Calu3 (cell line): ENCODE measurements at places on chromosomes 2 and 18. TPM values are rescaled to one million over a fixed set of nuclear protein-coding genes. Genes with fewer than 3 reads are reported as not detected.
A peak's percentile ranks its signal among the peaks of the same experiment; 100 is the strongest.

DNA sequence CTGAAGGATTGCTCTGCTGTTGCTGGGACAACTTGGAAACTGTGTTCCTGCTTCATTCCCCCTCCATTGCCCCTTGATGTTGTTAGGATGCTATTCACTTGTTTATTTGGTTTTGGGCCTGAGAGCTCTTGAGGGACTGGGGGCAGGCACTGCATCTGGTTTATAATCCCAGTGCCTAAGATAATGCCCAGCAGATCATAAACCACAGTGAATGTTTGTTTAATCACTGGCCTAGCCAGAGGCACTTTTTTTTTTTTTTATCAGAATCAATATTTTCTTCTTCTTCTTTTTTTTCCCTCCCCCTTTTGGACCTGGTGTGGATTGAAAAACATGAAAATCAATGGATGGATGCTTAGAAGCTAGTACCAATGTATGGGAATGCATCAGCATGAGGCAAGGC is 38.1 kb downstream of the KCNS3 start:
- H3K4me1 ChIP-seq: no peaks in the 10 kb centered on the region
- no peak overlapping the region for H3K4me3 ChIP-seq
- no peaks in the 10 kb centered on the region for H3K36me3 ChIP-seq
- H3K27ac ChIP-seq: no peak overlapping the region

DNA sequence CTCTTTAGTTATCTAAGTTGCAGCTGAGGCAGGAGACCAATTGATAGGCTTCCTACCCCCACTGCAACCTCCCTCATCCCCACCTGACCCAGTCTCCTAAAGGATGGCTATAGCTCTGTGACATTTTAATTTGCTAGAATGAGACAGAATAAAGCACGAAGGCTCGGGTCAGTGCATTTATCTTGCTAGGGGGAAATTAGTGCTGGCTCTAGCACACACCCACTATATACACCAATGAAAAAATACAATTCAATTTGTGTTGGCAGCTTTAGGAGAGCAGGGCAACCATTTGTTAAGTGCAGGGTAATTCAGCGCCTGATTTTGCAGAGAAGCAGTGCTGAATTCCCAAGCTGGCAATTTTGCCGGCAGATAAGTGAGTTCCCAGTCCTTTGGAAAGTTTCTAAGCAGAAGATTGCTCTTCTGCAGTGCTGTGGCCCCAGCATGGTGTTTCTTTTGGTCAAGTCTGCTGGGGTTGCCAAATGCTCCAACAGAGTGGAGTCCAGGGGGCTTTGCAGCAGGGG is 346.0 kb downstream of the ALK start:
- no peaks in the 10 kb centered on the region for H3K4me1 ChIP-seq
- H3K4me3 ChIP-seq: no peak overlapping the region
- H3K36me3 ChIP-seq: no peaks in the 10 kb centered on the region

DNA sequence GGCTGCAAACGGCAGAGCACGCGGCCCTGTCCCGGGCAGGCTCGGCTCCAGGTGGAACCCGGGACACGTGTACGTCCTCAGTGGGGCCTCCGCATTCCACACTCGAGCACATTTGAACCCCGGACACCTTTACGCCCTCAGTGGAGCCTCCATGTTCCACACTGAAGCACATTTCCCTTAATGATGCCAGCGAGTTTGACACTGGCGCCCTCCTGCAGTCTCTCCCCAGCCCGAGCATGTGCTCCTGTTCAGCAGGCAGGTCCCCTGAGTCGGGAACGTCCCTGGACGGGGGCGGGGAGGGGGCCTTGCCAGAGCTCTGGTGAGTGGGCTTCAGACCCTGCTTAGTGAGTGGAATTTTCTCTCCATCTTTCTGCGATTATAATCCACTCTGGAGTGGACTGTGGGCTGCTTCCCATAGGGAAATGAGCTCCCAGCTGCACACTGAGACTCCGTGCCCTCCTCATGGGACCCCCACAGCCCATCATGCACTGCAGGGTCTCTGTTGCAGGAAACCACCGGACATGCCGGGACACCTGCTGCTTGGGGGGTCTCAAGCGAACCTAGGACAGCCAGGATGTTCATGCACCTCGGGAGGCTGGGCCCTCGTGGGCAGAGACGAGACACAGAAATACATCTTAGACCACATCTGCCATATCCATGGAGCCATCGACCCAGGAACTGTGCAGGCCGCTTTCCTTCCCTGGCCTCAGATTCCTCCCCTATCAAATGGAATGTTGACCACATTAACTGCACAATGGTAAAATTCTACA is 70.3 kb upstream of the SNTG2 start:
- no peaks in the 10 kb centered on the region for H3K4me1 ChIP-seq
- H3K36me3 ChIP-seq: no peaks in the 10 kb centered on the region
- no peak for DNase-seq
- no peak overlapping the region for H3K27ac ChIP-seq
- H3K27me3 ChIP-seq: no peaks in the 10 kb centered on the region
- no peak overlapping the region for H3K4me3 ChIP-seq

- H3K27ac ChIP-seq: no peak overlapping the region
- peaks cover 7% of the 10 kb centered on the region for H3K4me1 ChIP-seq
- H3K36me3 ChIP-seq: no peaks in the 10 kb centered on the region
- DNase-seq: no peak
Measured at GRCh38 chr2:169139145-169139544, 69.8 kb downstream of the DHRS9 start.

DNA sequence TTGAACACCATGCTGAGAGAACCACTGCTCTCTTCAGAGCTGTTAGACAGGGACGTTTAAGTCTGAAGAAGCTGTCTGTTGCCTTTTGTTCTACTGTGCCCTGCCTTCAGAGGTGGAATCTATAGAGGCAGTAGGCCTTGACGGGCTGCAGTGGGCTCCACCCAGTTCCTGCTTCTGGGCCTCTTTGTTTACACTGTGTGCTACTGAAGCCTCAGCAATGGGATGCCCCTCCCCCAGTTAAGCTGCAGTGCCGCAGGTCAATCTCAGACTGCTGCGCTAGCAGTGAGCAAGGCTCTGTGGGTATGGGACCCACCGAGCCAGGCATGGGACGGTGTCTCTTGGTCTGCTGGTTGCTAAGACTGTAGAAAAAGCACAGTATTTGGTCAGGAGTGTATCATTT is 162.3 kb upstream of the NXPH2 start:
- no peaks in the 10 kb centered on the region for H3K36me3 ChIP-seq
- H3K27me3 ChIP-seq: no peaks in the 10 kb centered on the region
- H3K4me1 ChIP-seq: no peaks in the 10 kb centered on the region

CD8B gene
- not detected in 2 replicates for total RNA-seq

- DNase-seq: no peak
- H3K27me3 ChIP-seq: no peaks in the 10 kb centered on the region
- no peak overlapping the region for H3K4me3 ChIP-seq
- H3K4me1 ChIP-seq: peaks cover 8% of the 10 kb centered on the region
- H3K36me3 ChIP-seq: no peaks in the 10 kb centered on the region
Measured at GRCh38 chr2:60992985-60993392, 24.5 kb upstream of the PEX13 start.

- H3K36me3 ChIP-seq: no peaks in the 10 kb centered on the region
- peak; percentile 1 for DNase-seq
- no peaks in the 10 kb centered on the region for H3K27me3 ChIP-seq
- no peaks in the 10 kb centered on the region for H3K4me1 ChIP-seq
- no peak overlapping the region for H3K4me3 ChIP-seq
Measured at GRCh38 chr18:29457316-29457889, 1280.5 kb upstream of the CDH2 start.

DNA sequence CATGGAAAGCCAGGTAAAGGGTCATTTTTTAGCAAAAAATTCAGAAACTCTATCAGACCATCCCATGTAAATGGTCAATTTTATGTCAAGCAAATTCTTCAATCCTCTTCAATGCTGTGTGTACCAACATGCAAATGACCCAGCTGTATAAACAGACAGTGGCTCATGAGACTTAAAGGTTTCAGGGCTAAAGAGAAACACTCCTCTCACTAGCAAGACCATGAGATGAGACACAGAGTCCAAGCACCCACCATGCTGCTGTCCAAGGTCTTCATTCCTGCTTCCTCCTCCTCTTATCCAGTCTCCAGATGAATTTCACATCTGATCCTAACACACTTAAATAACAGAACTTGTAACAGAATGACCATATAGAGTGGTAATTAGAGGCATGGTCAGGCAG is 30.8 kb upstream of the ONECUT2 start:
- no peak for DNase-seq
- H3K36me3 ChIP-seq: peaks cover under 1% of the 10 kb centered on the region
- H3K4me3 ChIP-seq: no peak overlapping the region
- H3K27ac ChIP-seq: no peak overlapping the region
- H3K27me3 ChIP-seq: no peaks in the 10 kb centered on the region

DNA sequence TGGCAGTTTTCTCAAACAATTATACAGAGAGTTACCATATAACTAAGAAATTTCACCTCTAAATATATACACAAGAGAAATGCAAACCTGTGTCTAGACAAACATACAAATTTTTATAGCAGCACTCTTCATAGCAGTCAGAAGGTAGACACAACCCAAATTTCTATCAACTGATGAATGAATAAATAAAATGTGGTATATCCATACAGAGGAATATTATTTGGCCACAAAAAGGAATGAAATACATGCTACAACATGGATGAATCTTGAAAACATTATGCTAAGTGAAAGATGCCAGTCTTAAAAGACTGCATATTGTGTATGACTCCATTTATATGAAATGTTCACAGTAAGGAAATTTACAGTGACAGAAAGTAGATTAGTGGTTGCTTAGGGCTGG is 30.6 kb upstream of the KDM3A start:
- H3K27ac ChIP-seq: no peak overlapping the region
- no peak for DNase-seq
- H3K27me3 ChIP-seq: peaks cover 29% of the 10 kb centered on the region
- H3K4me3 ChIP-seq: no peak overlapping the region
- no peaks in the 10 kb centered on the region for H3K36me3 ChIP-seq
- H3K4me1 ChIP-seq: no peaks in the 10 kb centered on the region

DNA sequence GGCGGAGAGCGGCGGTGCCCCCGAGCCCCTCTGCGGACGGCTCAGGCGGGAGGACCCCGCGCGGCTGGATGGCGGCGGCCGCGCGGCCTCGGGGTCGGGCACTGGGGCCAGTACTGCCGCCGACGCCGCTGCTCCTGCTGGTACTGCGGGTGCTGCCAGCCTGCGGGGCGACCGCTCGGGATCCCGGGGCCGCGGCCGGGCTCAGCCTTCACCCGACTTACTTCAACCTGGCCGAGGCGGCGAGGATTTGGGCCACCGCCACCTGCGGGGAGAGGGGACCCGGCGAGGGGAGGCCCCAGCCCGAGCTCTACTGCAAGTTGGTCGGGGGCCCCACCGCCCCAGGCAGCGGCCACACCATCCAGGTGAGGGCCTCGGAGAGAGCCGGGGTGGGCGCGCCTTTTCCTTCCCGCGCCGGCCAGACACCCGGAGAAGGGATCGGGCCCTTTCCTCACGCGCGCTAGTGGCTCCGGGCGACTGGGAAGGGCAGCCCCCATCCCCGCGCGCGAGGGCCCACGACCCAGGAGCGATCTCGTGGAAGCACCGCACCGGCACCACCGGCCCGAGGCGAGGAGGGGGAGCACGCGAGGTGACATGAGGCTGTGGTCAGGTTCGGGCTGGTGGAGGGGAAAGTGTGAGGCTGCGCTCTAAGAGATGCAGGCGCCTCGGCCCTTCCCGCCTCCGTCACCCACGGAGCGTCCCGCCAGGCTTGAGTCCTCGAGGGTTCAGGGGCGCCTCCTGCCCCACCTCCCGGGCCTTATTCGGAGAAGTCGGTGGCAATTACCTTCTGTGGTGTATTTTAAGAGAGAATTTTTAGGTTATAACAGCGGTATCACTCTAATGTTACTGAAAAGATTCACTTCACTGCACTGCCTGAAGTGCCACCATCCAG is 607 bp downstream of the LAMA3 start:
- no peaks in the 10 kb centered on the region for H3K27me3 ChIP-seq
- H3K4me1 ChIP-seq: peaks cover 16% of the 10 kb centered on the region
- no peak overlapping the region for H3K27ac ChIP-seq
- H3K4me3 ChIP-seq: peak overlapping the region; percentile 82
- H3K36me3 ChIP-seq: peaks cover 18% of the 10 kb centered on the region

DNA sequence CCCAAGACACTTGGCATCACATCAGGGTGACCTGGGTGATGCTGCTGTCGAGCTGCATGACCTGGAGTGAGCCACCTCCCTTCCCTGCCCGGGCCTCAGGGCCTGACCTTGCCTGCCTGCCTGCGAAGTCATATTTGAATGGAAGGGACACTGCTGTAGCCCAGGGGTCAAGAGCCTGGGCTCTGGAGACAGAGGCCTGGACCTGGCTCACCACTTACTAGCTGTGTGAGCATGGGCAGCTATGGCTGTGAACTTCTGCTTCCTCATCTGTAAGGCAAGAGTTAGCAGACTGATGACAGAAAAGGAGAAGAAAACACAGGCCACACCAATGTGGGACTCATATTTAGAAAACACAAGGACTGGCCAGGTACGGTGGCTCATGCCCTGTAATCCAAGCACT is 118.7 kb downstream of the ZFP36L2 start:
- DNase-seq: no peak
- H3K4me1 ChIP-seq: peaks cover 20% of the 10 kb centered on the region
- H3K27me3 ChIP-seq: no peaks in the 10 kb centered on the region
- H3K36me3 ChIP-seq: no peaks in the 10 kb centered on the region

DNA sequence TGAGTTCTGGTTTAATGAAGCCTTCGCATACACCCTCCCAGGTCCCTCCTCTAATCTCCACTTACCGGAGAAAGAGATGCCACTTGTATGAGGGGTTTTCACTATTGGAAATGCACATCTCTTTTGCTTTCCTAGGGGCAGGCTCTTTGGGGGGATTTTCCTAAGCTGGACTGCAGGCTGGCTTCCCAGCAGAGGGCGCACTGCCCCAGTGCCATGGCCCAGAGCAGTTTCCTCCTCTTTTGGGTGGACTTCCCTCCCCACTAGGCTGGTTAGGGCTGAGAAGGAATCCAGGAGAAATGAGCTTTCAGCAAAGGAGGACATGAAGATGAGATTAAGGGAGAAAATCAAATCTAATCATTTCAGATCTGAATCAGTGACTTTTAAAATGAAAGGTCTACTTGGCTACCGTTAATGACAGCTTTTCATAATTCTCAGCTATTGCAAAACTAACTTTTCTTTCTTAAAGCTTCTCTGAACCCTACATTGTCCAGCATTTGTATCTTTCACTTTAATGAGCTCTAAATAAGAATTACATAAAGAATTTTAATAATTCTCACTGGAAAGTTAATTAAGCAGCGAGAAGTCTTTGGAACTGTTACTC is 784.1 kb upstream of the FANCL start:
- H3K4me1 ChIP-seq: no peaks in the 10 kb centered on the region
- peak; percentile 52 for DNase-seq
- no peak overlapping the region for H3K27ac ChIP-seq

DNA sequence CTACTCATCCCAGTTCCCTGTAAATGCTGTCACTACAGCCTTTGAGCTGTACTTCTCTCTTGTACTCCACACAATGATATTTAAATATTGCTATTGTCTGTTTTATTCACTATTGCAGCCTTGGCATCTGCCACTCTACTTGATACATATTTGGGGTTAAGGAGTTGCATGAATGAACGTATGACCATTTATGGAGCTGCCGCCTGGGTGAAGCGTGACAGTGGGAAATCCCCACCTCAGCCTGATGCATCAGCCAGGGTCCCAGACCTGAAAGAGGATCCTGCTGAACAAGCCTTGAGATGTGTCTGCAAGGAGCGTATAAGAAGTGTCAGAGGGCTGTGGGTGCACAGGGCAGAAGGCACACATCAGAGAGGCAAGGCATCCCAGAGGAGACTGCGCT is 39.1 kb downstream of the MRPL35 start:
- peaks cover 4% of the 10 kb centered on the region for H3K36me3 ChIP-seq
- DNase-seq: no peak
- H3K4me1 ChIP-seq: peaks cover 5% of the 10 kb centered on the region
- peaks cover 30% of the 10 kb centered on the region for H3K27me3 ChIP-seq

GRCh38 chr2:16167870-16168426 is 227.6 kb downstream of the MYCN start:
- peaks cover 14% of the 10 kb centered on the region for H3K4me1 ChIP-seq
- no peak overlapping the region for H3K4me3 ChIP-seq
- no peaks in the 10 kb centered on the region for H3K27me3 ChIP-seq
- no peak overlapping the region for H3K27ac ChIP-seq

TCF23 gene
- total RNA-seq: not detected in 2 replicates
